GM13976 (cell line): ENCODE measurements at places on chromosomes 2 and 18.

- DNase-seq, result no peak
These were observed 333.4 kb downstream of the SETBP1 start for GRCh38 chr18:45014047-45014501.

DNA sequence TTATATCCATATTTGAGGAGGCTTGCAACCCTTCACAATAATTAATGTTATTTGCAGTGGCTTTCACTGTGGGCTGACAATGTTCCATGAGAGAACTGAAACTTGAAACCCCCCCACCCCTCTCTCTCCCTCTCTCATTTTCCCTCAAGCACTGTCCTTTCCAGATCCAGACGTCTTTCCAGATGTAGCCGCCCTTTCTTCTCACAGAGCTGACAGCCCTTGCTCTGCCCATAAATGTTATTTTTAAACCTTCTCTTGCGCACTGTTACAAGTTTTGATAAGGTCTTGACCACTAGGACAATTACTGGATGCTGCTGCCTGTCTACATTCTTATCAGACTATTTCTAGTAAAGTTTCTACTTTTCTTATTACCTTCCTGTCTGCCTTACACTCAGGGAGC, 91.4 kb upstream of the LINC00305 start:
- no peak for DNase-seq

GRCh38 chr2:195051401-195051800, 605.6 kb upstream of the SLC39A10 start:
- DNase-seq, result no peak

GRCh38 chr2:121387591-121388325, 102.8 kb upstream of the TFCP2L1 start:
- no peak for DNase-seq

DNA sequence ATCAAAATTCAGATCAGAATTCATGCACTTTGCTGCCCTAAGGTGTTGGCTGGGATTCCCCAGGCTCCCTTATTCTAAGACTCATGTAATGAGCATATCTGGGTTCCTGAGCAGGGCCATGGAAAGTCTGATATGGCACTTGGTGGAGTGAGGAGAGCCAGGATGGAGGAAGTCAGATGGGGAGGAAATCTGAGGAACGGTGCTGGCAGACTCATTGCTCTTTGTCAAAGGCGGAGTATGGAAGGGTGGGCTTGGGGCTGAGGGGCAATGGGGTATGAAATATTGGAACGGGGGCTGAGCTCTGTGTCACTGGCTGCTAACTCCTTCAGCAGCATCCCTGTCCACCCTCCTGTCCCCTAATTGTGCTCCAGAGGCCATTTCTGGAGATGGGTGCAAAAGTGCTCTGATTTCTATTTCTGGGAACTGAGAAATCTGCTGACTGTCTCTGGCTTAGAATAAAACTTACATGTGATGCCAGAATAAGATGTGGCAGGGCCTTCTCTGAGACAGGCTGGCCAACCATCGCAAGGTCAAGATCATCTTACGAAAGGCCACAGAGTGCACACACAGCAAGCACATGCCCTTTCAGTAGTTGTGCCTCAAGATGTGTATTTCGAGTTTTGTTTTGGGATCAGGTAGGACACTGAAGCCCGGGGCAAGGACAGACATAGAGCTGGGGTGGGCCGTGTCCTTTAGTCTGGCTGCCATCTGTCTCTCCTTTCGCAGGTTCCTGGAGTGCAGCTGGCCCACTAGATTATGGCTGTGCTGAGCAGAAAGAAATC, 480.0 kb upstream of the HS6ST1 start:
- no peak for DNase-seq

DNA sequence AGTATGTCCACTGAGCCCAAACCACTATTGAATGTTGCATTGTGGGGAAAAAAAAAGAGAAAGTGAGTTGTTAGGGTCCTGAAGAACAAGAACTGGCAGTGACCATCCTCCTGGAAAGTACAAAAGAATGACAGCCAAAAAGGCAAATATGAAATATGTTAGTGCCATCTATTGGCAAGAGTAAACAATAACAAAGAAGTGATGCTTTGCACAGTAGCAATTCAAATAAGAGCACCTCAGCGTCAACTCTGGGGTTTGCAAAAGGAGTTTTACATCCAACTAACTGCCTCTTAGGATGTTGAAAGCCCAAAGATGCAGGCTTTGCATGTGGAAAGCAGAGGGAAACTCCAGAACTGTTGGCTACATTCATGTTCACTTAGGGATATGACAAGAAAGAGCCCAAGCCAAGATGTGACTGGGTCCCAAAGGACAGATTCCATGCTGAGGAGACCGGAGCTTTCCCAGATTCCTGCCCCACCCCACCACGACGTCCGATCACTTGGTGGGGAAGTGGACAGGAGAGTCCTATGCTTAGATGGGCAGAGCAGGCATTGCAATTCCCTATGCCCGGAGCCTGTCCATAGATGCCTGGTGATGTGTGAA, 15.6 kb downstream of the TRABD2A start:
- DNase-seq, result peak; percentile 61

GRCh38 chr2:233439191-233439590, 84.9 kb downstream of the DGKD start:
- no peak for DNase-seq

DNA sequence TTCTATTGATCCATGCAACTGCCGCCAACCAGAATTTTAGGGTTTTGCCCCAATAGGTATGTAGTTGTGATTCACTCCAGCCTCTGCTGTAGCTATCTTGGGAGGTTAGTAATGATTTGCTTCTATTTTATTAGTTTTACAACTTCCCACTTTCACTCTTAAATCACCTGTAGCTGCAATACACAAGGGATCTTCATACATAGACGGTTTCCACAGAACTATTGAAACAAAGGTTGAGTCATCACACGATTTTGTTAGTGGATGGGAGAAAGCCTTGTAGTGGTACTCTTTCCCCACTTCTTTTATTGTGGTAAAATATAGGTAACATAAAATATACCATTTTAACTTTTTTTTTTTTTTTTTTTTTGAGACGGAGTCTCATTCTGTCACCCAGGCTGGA, 104.2 kb upstream of the SPRED2 start:
- peak; percentile 70 for DNase-seq

- no peak for DNase-seq
These were observed 2.2 kb downstream of the SMAD4 start for GRCh38 chr18:51032193-51032592.

DNA sequence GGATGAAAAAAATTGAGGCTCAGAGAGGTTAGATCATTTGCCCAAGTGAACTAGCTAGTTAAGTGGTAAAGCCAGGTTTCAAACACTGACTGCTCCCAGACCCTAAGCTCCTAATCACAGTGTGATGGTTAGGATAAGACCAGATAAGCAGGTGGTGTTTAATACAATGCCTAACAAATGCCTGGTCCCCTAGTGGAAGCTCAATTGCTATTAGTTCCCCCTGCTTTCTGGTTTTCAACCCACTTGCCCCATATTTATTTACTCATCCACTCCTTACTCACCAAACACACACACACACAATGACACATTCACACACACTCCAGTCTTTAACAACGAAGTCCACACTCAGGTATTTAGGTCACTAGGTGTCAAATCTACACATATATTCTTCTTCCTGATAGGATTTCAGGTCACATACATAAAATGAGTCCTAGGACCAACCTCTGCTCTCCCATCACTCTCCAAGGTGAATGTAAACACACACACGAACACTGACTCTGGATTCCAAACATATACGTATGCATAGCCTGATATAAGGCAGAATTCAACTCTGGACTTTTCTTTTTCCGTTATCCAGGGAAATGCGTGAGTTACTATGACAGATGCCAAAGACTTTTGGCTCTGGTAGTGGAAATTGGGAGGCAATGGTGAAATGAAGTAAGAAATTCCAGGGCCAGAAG, 73.6 kb upstream of the TSPYL6 start:
- DNase-seq, result no peak

- no peak for DNase-seq
These were observed 29.3 kb downstream of the MRPL33 start for GRCh38 chr2:27800856-27801255.

DNA sequence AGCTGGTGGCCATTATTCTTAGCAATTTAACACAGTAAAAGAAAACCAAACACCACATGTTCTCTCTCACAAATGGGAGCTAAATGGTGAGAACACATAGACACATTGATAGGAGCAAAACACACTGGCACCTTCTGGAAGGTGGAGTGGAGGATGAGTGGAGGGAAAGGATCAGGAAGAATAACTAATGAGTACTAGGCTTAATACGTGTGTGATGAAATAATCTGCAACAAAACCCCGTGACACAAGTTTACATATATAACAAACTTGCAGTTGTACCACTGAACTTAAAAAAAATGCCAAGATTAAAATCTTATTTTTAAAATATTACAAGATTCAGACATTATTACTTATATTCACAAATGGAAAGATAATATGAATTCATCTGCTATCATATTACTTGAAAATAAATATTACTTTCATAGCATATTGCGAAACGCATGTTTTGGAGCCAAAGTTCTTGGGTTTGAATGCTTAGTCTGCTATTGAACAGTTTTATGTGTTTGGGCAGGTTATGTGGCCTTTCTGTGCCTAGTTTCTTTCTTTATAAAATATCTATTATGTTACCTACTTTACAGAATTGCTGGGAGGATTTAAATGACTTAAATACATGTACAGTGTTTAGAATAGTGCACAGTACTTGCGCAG, 20.5 kb downstream of the ANKRD62 start:
- DNase-seq, result no peak

DNA sequence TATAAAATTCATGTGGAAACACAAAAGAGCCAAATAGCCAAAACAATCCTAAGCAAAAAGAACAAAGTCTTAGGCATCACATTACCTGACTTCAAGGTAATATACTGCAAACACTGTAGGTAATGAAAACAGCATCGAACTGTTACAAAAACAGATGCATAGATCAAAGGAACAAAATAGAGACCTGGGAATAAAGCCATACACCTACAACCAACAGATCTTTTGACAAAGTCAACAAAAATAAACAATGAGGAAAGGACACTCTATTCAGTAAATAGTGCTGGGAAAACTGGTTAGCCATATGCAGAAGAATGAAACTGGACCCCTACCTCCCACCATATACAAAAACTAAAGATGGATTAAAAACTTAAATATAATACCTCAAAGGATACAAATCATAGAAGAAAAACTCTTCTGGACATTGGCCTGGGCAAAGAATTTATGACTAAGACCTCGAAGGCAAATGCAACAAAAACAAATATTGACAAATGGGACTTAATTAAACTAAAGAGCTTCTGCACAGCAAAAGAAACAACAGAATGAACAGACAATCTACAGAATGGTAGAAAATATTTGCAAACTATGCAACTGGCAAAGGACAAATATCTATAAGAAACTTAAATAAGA, 218.0 kb downstream of the PHLPP1 start:
- DNase-seq, result no peak

DNA sequence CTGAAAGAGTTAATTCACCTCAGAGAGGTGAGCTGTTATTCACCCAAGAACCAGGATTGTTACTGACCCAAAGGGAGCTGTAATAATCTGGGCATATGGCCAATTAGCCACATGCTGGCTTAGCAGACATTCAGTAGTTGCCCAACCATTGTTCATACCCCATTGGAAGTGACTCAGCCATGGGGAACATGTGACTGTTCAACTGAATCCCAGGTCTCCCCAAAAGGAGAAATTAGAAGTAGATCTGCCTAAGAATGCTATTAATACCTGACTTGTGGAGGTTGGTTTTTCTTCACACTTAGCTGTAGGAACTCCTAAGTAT, 272.6 kb upstream of the UBE2E3 start:
- no peak for DNase-seq

- no peak for DNase-seq
These were observed 5.2 kb downstream of the CNDP2 start for GRCh38 chr18:74501386-74501785.

DNA sequence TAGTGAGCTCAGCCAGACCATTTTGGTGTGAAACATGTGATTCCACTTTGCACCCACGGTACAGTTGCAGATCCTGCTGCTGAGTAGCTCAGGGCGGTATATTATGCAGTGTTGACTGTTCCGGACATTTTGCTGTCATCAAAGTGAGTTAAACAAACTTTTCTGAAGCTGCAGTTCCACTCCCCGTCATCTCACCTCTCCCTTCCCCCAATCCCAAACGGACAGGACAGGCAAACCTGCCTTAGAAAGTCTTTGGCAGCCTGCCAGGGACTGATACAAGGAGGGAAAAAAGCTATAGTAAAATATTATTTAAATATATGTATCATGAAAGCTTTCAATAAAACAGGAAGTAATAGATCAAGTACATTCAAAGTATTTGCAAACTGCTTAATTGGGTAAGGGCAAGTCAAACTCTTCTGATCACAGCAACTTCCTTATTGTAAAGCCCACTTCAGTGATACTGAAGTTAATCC, 35.5 kb upstream of the SP5 start:
- DNase-seq, result no peak

GRCh38 chr2:28390746-28391563, 1.7 kb upstream of the FOSL2 start:
- DNase-seq, result peak; percentile 44

- DNase-seq, result peak; percentile 69
These were observed 2.4 kb downstream of the CTIF start for GRCh38 chr18:48541026-48541746.

- DNase-seq, result no peak
These were observed 348.2 kb upstream of the VRK2 start for GRCh38 chr2:57698392-57698791.

GRCh38 chr2:177063331-177063730, 149.3 kb upstream of the HNRNPA3 start:
- DNase-seq, result no peak

- DNase-seq, result peak; percentile 25
These were observed 65.0 kb downstream of the UGGT1 start for GRCh38 chr2:128155970-128156369.

DNA sequence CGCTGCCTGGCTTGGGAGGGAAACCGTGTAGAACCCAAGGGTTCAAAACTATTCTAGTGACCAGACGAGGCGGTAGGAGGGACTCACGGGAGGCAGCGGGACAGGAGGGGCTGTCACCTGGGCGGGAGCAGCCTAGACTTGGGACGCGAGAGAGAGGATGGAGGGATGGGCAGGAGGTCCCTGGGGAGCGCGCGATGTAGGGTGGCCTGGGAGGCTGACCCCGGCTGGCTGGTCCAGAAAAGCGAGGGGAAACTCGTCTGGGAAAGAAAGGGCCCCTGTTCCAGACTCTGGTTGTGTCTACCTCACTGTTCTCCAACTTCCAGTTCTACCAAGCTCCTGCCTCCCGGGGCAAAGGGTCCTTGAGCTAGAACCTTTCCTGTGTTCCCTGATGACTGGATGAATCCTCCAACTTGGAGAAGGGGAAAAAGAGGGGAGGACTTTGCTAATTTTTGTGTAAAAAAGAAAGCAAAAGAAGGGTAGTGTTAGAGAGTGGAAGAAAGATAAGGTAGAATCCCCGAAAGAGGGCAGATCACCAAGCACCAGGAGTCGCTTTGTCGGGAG, 1.4 kb downstream of the DOK6 start:
- DNase-seq, result peak; percentile 30

DNA sequence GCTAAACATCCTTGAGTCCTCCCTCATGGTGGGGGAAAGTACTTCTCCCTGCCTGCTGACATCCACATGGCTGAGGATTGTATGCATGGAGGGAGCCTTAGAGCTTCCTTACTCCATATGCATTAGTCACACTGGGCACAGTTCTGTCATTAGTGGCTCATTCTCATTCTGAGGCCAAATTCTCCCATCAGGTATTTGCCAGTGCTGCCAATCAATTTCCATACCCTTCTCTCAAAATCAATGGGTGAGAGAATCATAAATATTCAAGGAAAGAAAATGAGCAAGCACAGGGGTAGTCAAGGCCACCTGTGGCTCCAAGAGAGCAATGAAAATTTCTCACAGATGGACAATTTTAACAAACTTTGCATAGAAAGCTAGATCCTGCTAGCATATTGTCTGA, 422.6 kb upstream of the SETBP1 start:
- no peak for DNase-seq

- DNase-seq, result peak; percentile 7
These were observed 141.7 kb downstream of the NDUFA10 start for GRCh38 chr2:239883326-239884050.

GRCh38 chr2:134934641-134935040, 16.0 kb downstream of the CCNT2 start:
- DNase-seq, result no peak
